ENCODE measurements at places on chromosomes 5 and 9.

DNA sequence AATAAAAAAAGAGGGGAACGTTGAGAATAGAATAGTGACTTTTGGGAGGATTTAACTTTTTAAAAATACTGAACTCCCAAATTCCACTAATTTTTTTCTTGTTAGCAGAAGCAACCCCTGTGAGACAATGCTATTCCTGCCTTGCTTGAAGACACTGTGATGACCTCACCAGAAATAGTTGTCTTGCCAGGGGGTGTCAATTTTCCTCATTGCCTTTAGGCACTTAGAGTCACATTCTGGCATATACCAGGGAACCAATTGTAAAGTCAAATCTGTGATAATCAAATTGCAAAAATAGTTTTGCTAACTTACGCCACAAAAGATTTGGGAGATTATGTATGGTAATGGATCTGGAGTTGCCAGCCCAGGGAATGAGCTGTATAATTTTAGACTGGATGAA is 42.8 kb upstream of the RPS23 start:
- DNase-seq, result no peak

DNA sequence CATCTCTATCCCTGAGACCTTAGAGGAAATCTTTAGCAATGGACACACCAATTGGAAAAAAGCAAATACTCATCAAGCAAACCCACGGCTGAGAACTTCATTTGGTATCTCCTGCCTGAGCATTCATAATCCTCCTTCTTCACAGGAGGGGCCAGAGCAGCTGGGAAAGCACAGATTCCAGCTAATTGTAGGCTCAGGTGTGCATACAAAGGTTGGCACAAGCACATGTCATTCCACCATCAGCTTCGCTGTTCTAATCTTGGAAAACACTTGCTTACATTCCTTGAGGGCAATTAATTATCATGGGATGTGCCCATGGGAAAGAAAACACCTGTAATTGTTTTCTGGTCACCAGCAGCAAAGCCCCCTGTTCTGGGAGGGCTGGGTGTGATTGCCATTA is 376.6 kb downstream of the SPOCK1 start:
- DNase-seq, result no peak

- no peak for DNase-seq
Measured at GRCh38 chr9:87827341-87827740, 55.3 kb upstream of the SPATA31E1 start.

DNA sequence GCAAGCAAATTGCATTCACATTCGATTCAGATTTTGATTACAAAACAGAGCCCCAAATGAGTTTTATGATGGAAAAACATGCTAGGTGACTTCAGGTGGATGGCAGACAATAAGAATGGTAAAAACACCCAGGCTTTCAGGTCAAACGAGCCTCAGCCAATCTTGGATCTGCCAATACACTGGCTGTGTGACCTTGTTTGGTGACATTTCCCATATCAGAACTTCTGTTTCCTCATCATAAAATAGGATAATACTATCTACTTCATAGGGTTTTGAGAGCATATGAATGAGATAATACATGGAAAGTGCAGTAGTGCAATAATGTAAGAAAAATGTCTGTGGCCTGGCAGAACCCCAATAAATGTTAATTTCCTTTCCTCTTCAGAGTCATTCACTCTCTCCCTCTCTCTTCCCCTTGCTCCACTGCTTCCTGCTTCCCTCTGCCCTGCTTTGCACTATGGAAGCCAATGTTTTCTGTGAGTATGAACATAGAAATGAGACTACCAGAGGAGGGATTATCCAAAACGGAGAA is 54.7 kb downstream of the SH3RF2 start:
- no peak for DNase-seq

DNA sequence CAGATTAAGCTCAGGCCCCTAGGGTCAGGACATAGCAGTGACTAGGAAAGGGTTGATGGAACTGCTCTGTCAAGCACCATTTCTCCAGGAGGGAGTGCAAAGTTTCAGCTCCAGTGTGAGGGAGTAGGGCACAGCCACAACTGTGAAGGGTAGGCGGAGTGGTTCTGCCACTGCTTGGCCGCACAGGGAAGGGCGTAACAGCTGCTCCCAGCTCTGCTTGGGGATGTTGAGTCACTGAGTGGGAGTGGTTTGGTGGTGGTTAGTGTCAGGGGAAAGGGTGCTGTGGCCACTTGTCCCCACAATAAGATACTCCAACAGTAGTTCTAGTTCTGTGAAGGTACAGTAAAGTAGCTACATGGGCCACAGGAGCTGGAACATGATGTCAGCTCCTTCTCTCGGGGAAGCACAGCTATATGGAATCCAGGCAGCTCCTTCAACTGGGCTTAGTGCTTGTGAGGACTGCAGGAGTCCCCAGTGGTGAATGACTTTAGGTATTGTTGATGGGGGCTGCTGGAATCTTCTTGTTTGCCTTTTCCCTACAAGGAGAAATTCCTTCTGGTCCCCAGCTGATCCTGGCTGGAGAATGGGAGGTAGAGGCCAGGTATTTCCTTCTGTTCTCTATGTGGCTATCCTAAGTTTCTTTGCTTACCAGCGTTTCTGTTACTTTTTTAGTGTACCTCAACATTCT is 314.5 kb downstream of the SPATA31D1 start:
- DNase-seq, result no peak

DNA sequence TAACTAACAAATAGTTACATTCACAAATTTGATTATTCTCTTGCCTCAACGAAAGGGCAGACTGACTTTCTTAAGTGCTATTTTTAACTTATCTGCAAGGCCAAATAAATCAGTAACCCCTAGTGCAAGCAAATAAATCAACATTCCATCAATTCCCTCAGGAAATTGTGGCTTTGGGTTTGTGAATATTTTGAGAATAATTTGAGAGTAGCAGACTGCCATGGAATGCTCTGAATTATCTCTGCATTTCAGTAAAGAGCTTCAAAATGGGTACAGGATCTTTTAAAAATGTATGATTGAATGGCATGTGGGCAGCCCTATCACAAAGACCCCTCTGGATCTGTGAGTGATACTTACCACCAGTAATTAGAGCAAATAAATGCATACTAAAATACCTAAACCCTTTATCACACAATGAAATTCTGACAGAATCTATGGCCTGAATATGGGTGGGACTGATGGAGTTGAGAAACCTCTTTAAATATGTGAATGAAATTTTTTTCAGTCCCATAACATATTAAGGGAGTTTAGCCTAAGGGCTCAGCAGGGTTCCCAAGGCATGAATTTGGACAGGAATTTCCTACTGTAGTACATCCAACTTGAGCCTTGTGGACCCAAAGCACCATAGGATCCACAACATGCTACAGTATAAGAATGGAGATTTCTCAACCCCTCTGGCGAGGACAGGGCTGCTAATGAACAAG is 92.5 kb upstream of the ITGA2 start:
- DNase-seq, result no peak

DNA sequence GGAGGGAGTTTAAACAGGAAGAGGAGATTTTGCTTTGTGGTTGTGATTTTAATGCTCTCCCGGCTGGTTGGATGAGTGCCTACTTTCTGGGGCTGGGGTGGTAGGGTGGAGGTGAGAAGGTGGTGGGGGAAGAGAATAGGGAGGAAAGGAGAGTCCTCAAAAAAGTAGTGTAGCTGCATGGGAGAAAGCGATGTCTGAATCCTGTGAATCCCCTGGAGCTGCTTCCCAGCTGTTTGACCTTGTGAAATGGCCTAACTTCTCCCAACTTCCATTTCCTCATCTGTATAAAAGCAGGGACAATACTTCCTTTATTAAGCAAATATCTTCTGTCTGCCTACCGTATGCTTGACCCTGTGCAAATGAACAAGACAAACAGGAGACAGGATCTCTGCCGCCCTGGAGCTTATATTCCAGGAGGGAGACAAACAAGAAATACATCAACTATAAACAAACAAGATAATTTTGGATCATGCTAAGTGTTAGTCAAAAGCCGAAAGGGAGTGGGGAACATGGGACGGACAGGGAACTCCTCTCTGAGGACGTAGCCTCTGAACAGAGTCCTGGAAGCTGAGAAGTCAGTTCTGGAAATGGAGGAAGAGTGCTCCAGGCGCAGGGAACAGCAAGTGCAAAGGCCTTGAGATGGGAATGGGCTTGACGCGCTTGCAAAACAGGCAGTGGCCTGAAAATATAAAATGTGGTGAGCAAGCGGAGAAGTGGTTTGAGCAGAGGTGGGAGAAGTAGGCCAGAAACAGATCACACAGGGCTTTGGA is 103.5 kb downstream of the SPRY4 start:
- no peak for DNase-seq

- DNase-seq, result no peak
Measured at GRCh38 chr5:135426102-135427082, 20.8 kb downstream of the DCANP1 start.

DNA sequence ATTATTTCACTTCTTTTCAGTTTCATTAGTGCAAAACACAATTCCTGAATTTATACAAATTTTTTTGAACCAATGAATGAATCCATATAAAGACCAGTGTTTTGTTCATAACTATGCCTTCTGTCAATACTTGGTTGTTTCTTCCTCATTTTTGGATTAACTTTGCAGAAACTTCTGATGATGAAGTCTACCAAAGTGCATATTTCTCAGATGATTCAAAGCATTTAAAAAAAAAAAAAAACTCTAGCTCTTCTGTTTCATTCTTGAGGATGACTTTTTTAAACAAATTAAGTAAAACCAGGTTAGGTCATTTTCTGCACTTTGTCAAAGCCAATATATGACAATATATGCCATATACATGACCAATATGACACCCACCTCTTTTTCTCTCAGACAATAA is 92.6 kb downstream of the CHSY3 start:
- DNase-seq, result no peak

DNA sequence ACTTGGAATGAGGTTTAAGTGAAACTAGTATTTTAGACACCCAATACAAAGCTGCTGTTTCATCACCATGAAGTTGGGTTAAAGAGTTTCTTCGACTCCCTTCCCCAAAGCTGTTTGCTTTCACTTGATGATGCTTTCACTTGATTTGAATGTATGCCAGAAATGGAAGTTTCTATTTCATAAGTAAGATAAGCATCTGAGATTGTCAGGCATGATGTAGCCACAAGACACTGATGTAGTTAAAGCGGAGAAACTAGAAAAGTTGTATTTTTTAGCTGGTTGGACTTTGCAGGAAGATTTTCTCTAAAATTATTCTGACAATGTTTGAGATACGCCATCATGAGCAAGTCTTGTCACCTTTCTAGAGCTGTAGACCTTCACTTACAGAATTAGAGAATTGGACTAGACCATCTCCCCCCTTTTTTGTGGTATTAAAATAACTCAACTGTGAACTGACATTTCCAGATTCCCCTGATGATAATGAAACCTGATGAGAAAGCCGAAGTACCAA is 20.0 kb downstream of the MOCS2 start:
- DNase-seq, result no peak

DNA sequence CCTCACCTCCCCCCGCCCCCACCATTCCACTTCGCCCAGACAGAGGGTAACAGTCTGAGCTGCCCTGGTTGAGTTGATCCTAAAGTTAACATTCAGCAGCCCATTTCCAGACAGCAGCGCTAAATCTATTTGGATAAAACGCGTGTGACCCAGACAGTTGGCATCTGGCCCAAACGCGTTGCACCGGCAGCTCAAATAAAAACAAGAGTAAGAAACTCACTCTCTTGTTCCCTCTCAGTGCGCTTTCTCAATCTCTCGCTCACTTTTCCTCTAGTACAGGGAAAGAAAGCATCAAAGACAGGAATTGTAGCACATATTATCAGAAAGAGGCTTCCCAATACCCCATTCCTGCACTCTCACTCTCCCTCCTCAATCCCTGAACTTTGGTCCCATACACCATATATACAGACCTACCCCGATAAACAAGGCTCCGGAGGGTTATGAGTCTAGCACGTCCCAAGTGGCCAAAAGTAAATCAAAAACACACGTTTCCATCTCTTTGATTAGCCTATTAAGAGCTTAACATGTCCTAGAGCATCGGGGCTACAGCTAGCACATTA is 1.3 kb downstream of the ADAMTS6 start:
- DNase-seq, result no peak

GRCh38 chr9:124720429-124721108 is 50.5 kb downstream of the NR6A1 start:
- no peak for DNase-seq

- DNase-seq, result no peak
Measured at GRCh38 chr5:124238350-124238749, 508.1 kb downstream of the ZNF608 start.

DNA sequence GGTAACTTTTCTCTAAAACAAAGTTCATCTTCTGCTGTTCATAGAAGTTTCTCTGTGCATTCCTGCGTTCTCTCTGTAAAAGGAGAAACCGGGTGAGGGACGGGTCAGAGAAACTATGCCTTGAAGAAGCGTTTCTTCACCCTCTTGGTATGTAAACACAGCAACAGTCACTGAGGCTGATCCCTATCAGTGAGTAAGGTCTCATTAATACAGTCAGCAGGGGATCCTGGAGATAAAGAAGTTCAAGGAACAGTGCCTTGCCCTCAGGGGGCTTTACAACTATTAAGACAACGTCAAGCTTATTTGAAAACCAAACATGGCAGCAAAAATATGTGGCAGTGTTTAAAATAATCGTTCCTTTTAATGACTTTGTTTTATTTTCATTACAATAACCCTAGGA is 202.9 kb upstream of the IL12B start:
- no peak for DNase-seq

GRCh38 chr5:157540124-157540523 is 35.5 kb downstream of the ADAM19 start:
- no peak for DNase-seq

GRCh38 chr5:94618029-94618492 is 343 bp downstream of the KIAA0825 start:
- DNase-seq, result no peak

- no peak for DNase-seq
Measured at GRCh38 chr5:151708126-151708525, 21.4 kb upstream of the SPARC start.

- DNase-seq, result no peak
Measured at GRCh38 chr5:175671013-175671412, 13.1 kb downstream of the HRH2 start.
